NCI-H2081 (cell line): ENCODE measurements at places on chromosomes 12 and 14.

GRCh38 chr14:92850492-92850891 lies 56.4 kb downstream of the GOLGA5 start:
- DNase-seq: no peak

- no peak for DNase-seq
These were observed 168.9 kb downstream of the ADGRD1 start for GRCh38 chr12:131122631-131123030.

DNA sequence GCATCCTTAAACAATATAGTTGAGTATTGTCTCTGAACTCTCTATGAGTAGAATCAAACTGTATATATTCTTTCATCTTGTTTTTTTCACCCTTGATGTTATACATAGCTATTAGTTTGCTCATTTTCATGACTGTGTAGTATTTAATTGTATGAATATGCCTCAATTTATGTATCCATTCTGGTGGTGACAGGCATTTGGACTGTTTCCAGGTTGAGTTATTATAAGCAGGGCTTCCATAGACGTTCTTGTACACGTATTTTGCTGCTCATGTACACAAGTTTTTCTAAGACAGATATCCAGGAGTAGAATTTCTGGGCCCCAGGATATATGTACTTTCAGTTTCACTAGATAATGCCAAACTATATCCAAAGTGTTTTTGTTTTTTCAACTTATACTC lies 211.4 kb downstream of the NTF3 start:
- no peak for DNase-seq

GRCh38 chr14:76917158-76917596 lies 91.0 kb downstream of the LRRC74A start:
- DNase-seq: peak; percentile 82

- DNase-seq: peak; percentile 74
These were observed 30.5 kb downstream of the PPP2R5C start for GRCh38 chr14:101791919-101792572.
